WTC11 (cell line): ENCODE measurements at places on chromosomes 11 and 22.

DNA sequence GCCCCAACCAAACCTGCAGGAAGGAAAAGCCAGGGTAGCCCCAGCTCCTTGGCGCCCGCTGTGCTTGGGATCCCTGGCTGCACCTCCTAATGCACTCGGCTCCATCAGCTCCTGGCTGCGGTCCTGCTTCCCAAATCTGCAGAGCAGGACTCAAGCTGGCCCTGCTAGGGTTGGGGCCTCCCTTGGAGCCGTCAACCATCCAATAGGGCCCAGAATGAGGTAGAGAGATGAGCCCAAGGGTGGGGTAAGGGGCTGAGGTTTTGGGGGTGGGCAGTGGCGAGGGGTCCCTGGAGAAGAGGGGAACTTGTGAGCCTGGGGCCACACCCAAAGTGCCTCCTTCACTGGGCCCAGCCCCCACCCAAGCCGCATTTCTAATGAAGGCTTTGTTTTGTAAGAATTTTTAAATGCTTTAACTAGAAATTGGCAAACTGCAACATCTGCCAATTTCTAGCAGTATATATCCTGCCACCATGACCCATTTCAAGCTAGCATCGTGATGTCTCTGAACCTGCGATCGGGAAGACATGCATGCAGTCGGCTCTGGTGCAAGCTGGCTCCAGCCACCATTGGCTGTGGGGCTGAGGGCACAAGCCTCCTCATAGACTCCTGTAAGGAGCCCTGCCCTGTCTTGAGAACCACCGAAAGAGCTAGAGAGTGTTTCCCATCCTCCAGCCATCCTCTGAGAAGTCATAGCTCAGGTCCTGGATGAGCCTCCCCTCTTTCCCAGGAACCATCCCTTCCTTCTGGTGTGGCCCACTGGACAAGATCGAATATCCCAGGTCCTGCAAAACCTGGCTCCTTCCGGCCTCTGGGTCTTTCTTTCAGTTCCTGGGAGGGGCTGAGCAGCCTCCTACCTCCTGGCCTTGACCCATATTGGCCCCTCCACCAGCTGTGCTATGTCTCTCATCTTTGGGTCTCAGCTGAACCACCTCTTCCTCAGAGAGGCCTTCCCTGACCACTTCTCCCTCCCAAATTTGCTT, 15.5 kb downstream of the C1QTNF6 start:
- H3K4me3 ChIP-seq, result no peak overlapping the region
- no peaks in the 10 kb centered on the region for H3K36me3 ChIP-seq
- H3K4me1 ChIP-seq, result peaks cover 37% of the 10 kb centered on the region
- H3K27ac ChIP-seq, result no peak overlapping the region

- H3K4me3 ChIP-seq, result no peak overlapping the region
- no peak overlapping the region for H3K27ac ChIP-seq
- peaks cover 5% of the 10 kb centered on the region; the same call in 1 of the 2 replicates for H3K4me1 ChIP-seq
- no peaks in the 10 kb centered on the region for H3K36me3 ChIP-seq
- no peak for DNase-seq
- peaks cover 3% of the 10 kb centered on the region; the same call in 1 of the 2 replicates for H3K27me3 ChIP-seq
Measured at GRCh38 chr11:35031867-35032266, 107.1 kb upstream of the CD44 start.

- no peak overlapping the region for H3K27ac ChIP-seq
- no peaks in the 10 kb centered on the region for H3K27me3 ChIP-seq
- no peak overlapping the region for H3K4me3 ChIP-seq
Measured at GRCh38 chr11:41246399-41246745, 213.1 kb downstream of the LRRC4C start.

- no peak overlapping the region for H3K27ac ChIP-seq
- H3K4me3 ChIP-seq, result no peak overlapping the region
- H3K27me3 ChIP-seq, result peaks cover 17% of the 10 kb centered on the region
- DNase-seq, result no peak
Measured at GRCh38 chr11:11192541-11192940, 160.5 kb downstream of the CSNK2A3 start.
